ENCODE measurements at places on chromosomes 16 and 17. TPM values are rescaled to one million over a fixed set of nuclear protein-coding genes. Genes with fewer than 3 reads are reported as not detected.

Gene DRC3
- 0.18 TPM for total RNA-seq

DNA sequence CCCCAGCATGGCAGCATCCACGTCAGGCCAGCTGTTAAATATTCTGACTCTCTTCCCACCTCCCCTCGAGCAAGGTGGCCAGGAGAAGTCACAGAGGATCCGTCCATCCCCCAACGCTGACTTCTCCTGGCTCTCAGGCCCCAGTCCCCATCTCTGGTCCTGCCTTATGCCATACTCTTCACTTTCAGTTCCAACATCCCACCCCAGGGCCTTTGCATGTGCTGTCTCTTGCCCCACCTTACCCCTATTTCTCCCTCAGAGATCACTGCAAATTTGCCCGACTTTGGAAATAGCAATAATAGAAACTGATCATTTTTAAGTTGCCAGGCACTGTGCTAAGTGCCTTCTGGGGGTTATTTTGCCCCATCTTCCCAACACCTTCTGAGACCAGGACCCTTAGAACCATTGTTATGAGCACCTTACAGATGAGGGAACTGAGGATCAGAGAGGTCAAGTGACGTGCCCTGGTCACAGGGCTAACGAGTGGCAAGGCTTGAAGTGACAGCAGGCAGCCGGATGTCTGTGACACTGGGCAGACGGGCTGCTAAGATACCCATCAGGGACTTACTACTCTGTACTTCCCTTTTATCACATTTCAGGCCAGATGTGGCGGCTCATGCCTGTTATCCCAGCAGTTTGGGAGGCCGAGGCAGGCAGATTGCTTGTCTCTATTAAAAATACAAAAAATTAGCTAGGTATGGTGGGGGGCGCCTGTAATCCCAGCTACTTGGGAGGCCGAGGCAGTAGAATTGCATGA, 17.7 kb downstream of the HID1 start:
- no peak for DNase-seq

Gene KRT25
- total RNA-seq, result not detected

DNA sequence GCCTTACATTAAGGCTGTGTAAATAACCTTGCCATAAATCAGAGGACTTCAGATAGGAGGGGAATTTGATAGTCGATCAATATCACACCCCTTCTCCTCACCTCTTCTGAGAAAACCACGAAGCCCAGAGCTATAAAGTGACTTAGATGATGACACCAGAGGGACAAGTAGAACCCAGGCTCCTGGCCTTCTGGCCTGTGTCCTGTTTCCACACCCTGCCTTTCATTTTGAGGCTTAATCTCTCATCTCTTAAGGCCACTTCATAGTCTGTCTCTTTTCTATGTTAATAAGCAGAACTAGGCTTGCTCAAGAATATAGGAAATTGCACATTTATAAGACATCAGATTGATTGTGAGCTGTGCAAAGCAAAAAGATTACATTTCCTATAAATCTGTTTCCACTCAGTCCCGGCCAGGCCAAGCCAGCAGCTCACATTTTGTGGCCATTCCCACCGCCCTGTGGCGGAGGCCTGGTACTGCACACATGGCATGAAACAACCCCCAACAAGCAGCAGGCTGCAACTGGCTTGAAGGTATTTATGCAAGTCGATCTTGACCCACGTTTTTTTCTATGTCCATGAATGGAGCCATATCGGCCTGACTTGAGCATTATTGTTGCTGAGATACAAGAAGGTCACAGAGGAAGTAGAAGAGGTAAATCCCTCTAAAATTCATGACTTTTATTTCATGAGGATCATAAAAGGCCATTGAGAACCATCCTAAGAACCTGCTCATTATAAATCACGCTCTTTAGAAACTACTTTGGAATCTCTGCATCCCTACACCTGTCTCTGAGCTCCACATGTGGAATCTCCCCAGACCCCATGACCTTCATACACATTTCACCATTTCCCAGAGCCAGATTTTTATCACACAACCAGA, 93.7 kb downstream of the PMP22 start:
- peak; percentile 82 for DNase-seq

GRCh38 chr17:50547736-50548083, 736 bp downstream of the SPATA20 start:
- DNase-seq, result no peak

DNA sequence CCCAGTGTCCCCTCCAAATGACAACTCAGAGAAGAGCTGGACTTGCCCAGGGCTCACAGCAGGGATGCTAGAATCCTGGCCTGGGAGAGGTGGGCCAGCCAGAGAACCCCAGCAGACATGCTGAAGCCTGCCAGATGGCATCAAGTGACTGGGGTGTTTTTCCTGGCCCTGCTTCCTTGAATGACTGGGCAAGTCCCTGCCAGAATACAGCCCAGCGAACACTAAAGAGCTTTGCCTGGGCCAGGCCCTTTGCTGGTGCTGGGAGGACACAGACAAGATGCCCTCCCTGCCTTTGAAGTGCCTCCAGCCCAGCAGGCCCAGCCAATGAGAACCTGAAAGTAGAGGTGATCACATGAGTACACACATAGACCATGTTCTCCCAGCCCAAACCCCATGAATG, 11.5 kb downstream of the ZNF319 start:
- DNase-seq, result no peak

DNA sequence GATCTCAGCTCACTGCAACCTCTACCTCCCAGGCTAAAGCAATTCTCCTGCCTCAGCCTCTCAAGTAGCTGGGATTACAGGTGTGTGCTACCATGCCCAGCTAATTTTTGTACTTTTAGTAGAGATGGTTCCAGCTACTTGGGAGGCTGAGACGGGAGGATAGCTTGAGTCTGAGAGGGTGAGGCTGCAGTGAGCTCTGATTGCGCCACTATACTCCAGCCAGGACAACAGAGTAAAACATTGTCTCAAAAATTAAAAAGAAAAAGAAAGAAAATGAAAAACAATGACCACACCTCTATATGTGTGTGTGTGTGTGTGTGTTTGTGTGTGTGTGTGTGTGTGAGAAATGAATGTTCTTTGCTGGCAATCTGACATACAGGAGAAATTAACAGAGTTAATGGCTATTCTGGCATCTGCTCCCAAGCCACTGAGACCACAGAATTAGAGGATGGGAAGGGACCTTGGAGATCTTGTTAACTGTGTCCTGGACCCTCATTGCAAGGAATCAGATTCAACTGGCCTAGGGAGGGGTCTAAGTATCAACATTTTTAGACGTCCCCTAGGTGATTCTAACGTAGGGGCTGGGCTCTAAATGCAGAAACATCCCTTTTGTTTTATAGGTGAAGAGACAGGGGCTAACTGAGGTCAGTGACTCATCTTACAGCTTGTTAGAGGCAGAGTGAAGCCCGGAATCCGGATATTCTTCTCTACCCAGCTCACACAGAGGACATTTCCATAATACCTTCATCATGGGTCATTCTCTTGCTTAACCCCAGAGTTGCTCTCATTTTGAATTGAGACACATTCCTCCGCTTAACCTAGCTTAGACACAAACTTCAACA, 16.4 kb upstream of the MARCHF10 start:
- DNase-seq, result peak; percentile 86

- peak; percentile 39 for DNase-seq
Measured at GRCh38 chr17:55588446-55589242, 77.4 kb upstream of the SMIM36 start.

Gene KCTD11
- 18.4 TPM for total RNA-seq

Gene C17orf107
- total RNA-seq, result 7.4 TPM

Data from cardiac muscle cell (in vitro differentiated cells and primary cell).